ENCODE measurements at places on chromosomes 16 and 17.
A peak's percentile ranks its signal among the peaks of the same experiment; 100 is the strongest.

- DNase-seq: no peak
These were observed 58.5 kb downstream of the CACNG5 start for GRCh38 chr17:66893382-66893781.

- DNase-seq: no peak
These were observed 83.0 kb upstream of the TBC1D3K start for GRCh38 chr17:37841232-37841631.

DNA sequence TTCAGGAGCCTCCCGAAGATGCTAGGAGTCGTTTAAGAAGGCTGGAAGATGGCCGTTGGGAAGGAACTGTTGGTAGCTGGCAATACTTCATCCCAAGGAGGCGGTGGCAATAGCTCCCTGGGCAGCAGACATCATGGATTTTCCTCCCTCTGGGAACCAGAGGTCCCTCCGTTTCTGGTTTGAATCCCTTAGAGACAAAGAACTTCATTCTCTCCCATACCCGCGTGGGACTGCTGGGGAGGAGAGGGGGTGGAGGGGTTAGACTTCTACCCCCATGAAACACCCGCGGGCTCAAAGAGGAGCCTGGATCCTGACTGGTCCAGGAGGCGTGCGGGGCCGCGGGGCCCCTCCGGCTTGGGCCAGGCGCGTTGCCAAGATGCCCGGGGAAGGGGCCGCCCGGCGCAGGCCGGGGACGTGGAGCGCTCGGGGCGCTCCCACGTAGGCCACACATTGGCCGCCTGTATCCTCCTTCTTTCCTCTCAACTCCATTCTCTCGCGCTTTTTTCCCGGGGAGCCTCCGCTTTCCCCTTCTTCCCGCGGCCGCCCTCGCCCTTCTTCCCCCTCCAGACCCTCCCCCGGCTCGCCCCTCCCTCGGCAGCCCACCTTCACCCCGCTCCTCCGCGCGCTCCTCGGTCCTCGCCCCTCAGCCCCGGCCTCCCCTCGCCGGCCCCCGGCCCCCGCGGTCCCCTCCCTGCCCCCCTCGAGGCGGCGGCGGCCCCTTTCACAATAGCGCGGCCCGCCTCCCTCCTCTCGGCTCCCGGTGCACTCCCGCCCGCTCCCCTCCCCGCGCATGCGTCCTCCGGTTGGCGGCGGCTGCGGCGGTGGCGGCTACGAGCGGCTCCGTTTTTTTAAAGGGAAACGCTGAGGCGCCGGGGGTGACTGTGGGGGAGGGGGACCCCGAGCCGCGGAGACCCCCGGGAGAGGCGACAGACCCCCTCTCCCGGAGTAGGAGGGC lies at the start of gene MSL1:
TSS of gene MSL1 (plus strand) at position 791 of the 955 bp plus-strand sequence. CDS start 642 bp downstream, outside the sequence.
- peak; percentile 86 for DNase-seq

- no peak for DNase-seq
These were observed 6.3 kb downstream of the KRT24 start for GRCh38 chr17:40697297-40697696.

DNA sequence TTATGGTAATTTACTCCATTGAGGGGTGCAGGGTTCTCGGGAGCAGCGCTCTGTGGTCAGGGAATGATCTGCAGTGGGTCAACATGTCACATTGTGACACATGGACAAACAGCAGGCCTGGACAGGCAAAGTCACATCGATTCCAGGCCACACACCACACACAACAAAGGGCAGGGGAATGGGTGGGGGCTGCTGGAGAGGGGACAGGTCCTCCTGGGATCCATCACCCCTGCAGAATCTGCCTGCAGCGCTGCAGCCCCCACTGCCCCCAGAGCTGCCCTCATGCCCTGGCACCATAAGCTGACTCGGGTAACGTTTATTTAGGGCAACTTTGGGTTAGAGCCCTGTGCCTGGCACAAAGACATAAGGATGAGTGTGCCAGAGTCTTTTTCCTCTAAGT lies 9.1 kb downstream of the PEMT start:
- DNase-seq: no peak

GRCh38 chr17:42403150-42403549 lies 14.9 kb upstream of the STAT3 start:
- peak; percentile 54 for DNase-seq

DNA sequence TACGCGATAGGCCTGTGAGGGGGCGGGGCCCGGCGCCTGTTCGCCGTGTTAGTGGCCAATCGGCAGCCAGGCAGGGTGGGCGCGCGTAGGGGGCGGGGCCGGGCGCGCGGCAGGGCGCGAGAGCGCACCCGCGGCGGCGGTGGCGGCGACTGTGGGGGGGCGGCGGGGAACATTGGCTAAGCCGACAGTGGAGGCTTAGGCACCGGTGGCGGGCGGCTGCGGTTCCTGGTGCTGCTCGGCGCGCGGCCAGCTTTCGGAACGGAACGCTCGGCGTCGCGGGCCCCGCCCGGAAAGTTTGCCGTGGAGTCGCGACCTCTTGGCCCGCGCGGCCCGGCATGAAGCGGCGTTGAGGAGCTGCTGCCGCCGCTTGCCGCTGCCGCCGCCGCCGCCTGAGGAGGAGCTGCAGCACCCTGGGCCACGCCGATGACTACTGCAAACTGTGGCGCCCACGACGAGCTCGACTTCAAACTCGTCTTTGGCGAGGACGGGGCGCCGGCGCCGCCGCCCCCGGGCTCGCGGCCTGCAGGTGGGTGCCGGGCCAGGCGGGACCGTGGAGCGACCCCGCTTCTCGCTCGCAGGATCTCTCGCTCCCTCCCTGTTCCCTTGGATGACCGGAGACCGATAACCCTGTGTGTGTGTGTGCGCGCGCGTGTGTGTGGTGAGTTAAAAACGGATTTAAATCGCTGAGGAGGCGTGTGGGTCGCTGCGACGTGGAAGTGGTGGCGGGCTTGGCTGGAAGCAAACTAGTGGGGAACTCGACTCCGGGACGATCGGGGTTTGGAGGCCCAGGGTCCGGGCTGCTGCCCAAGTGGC lies at the start of gene NFATC3:
TSS of gene NFATC3 (plus strand) at position 112 of the 813 bp plus-strand sequence. CDS start at position 424, 312 bp downstream.
- DNase-seq: peak; percentile 96

GRCh38 chr17:75295201-75296158 lies 6.2 kb upstream of the SLC25A19 start:
- no peak for DNase-seq

DNA sequence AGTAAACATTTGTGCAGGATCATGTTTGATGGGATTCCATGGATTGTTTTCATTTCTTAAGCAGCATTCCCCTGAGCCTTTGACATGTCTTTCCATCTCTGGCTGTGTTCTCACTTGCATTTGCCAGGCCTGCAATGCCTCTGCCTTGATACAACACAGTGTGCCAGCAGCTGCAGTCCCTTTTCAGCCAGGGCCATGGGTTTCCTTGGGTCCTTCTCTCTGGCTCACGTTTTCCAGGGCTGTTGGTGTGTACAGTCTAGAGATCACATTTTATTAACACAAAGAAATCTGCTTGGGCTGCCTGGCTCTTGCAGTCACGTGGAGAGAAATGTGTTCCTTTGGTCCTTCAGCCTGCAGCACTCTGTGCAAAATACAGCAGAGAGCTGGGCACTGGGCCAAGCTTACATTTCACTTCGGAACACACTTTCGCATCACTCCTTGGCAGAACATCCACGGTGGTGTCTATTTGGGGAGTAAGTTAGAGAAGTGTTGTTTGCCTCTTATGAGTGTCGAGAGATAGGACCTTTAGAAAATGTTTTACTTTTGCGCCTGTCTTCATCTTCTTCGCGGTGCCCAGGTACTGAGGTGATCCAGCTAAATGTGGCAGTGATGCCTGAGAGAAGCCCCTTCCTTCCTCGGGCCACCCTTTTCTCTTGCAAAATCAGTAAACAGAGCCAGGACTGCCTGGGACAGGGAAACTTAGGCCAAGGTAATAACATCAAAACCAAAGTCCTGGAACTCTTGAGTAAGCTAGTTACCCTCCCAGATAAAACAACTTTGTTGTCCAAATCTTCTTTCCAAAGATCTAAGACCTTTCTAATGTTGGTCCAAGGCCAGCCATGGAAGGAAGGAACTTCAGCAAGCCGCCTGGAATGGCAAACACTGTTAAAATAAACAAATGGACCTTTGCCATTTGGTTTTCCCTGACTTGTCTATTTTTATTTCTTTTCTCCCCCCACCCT lies 20.9 kb downstream of the HLF start:
- peak; percentile 88 for DNase-seq

- DNase-seq: no peak
These were observed 677 bp upstream of the ZNHIT3 start for GRCh38 chr17:36485805-36486203.

DNA sequence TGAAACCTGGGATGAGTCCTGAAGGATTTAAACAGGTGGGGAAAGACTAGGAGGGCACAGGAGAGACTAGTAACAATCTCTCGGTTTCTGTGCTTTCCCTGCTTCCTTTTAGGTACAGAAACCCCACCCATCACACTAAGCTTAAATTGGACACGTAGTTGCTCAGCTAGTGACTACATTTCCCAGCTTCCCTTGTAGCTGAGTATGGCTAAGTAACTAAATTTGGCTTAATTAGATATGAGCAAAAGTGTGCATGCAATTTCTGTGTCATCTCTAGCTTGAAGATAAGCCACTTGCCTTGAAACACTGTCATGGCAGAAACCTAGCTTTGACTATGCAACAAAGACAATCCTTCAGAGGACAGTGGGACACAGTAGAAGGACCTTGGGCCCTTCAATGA lies 36.5 kb downstream of the CACNG1 start:
- no peak for DNase-seq

GRCh38 chr17:2980904-2981246 lies 82.5 kb downstream of the OR1D5 start:
- no peak for DNase-seq

GRCh38 chr16:79712276-79712675 lies 111.7 kb upstream of the MAF start:
- no peak for DNase-seq

- no peak for DNase-seq
These were observed 111.6 kb downstream of the SHISA9 start for GRCh38 chr16:13013043-13013442.

- DNase-seq: no peak
These were observed 19.0 kb downstream of the ABR start for GRCh38 chr17:1160591-1161390.

DNA sequence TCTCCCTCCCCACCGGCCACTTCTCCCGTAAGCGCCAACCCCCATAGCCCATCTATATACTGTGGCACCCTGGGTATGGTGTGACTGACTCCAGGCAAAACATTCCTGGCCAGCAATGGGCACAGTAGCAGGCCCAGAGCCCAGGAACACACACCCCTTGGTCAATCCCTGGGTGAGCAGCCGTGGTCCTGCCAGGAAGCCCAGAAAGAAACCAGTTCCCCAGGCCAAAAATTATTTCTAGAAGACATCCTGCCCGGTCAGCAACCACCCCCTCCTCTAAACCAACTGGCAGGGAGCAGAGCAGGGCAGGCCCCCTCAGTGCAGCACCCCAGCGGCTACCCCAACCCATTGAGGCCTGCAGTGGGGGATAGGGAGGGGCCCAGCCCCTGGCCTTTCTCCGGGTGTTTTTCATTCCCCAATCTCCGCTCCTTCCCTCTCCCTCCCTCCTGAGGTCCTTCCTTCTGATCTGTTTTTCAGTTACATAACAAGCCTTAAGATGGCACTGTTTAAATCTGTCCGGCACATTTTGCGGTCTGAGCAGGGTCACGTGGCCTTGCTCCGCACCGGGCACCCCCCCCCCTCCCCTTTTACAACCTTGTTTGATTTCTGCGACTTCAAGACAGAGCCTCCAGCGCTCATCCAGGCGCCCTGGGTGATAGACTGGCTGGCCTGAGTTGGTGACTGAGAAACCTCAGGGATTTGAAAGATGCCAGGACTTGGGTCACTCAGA lies 2.0 kb downstream of the NPTX1 start:
- peak; percentile 90 for DNase-seq

DNA sequence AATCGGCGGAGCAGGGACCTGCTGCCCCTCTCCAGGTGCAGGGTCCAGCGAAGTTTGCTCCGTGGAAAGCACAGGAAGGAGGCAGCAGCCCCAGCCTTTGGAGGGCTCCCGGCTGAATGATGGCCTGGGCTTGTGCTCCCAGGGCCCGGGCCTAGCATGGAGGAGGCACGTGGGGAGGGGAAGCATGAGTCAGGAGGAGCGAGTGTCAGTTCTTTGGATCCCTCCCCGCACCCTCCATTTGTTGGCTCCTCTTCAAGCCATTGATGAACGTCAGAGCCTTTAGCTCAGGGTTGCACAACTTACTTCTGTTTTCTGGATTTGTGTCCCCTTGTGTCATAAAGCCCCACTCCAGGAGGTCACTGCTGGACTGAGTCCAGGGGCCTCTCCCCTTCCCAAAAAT lies 25.8 kb downstream of the TTYH2 start:
- DNase-seq: no peak

DNA sequence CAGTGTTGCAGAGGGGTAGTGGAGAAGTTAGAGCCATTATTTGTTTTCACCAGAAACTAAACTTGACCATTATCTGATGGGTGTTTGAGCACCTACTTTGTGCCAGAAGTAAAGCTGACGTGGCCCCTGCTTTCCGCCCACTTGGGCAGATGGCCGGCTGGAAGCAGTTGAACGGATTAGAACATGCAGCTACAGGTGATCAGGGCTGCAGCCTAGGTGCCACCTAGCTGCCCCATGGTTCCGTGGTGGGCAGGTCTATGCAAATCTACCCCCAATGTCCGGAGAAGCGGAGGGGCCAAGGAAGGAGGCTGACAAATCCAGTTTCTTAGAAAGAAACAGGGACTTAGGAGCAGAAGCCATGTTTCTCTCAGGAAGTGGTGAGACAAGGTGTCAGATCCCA lies 62.7 kb downstream of the B9D1 start:
- peak; percentile 53 for DNase-seq

- no peak for DNase-seq
These were observed 28.0 kb upstream of the MAF start for GRCh38 chr16:79628501-79628975.

DNA sequence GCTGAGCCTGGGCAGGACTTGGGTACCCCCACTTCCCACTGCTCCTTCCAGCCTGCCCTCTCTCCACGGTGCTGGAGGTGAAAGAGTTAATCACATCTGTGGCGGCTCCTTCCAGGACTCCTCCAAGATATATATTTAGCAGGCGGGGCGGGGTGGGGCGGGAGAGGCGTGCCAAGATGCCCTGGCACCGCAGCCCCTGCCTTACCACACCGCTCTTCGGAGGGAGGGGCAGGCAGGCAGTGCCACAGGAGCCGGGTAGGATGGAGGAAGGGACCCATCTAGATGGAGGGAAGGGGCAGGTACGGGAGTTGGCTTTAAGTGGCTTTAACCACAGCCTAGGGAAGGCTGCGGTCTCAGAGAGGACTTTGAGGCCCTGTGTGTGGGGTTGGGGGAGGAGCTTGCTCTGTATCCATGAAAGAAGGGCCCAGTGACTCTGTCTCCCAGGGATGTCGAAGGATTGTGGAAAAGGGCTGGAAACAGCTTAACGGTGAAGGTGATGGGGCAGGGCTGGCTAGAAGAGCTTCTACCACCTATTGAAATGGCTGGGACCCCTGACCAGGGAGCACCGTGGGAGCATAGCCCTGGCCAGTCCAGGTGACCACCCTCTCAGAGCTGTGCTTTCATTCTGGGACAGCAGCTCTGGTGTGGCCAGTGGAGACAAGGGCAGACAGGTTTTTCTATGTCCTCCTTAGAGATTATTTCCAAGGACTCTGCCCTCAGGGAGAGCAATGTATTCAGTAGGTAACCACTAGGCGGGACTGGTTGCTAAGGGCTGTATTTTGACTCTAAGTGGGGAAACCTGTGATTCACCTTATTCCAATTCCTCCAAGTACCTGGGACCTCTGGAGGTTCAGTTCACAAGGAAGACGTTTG lies 13.0 kb downstream of the GPR142 start:
- no peak for DNase-seq
